CD4-positive, alpha-beta T cell treated with Interleukin-15 for 1 hour (primary cell): ENCODE measurements at places on chromosomes 13 and 19.

DNA sequence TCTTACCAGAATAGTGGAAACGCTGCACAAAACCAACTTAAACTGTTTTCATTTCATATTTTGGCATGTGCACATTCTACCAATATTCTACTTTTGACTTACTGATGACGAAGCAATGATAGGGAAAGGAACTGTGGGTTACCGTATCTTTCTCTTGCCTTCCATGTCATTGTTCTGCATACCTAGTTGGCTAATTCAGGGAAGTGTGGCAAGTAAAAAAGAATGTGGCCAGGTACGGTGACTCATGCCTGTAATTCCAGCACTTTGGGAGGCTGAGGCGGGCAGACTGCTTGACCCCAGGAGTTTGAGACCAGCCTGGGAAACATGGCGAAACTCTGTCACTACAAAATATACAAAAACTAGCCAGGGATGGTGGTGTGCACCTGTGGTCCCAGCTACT is 108.2 kb downstream of the SIPA1L3 start:
- no peak for DNase-seq

DNA sequence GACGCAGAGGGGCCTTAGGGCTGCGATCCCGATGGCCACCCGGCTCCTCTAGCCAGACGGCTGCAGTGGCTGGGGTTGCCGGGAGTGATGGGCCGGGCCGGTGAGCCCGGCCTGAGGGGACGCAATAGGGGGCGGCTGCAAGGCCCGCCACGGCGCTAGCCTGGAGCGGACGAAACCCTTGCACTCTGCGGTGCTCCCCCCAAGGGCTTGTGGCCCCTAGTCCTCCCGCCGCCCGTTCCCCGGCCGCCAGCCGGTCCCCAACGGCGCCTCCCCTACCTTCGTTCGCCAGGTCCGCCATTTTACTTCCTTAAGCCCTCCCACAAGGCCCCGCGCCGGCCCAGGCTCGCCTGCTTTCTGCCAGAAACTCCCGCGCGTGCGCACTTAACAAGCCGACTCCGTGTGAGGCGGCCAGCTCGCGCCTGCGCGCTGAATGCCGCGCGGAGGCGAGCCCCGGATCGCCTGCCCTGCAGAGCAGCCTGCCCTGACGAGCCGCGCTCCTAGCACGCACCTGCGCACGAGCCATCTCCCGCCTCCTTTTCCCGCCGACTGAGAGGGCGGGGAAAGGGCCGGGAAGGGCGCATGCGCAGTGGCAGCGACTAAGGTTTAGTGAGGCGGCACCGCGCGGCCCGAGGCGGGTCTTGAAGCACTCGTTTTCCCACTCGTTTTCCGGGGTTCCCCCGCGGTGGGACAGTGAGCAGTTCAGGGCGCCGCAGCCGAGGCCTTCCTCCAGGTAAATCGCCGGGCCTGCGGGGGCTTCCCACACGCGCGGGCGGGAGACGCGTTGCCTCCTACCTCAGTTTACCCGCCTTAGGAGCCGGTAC is at the start of gene RANBP3:
TSS of gene RANBP3 (minus strand) at position 356 of the 821 bp plus-strand sequence. CDS start at position 298, 58 bp downstream.
- peak; percentile 100 for DNase-seq

DNA sequence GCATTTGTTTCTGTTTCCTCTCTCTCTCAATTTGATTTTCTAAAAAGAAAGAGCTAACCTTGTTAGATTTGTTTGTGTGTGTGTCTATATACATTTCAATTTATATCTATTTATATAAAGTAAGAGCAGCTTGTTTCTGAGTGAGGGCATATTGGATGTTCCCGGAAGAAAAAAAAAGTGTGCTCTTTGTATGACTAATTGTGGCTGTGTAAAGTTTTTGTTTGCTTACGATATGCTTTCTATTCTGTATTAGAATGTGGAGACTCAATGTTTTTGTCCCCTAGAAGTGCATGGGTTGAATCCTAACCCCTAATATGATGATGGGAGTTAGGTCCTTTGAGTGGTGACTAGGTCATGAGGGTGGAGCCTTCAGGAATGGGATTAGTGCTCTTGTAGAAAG is 66.6 kb upstream of the C1QTNF9B start:
- no peak for DNase-seq

- no peak for DNase-seq
These were observed at the start of gene LIM2 for GRCh38 chr19:51387924-51388389. LIM2 (minus strand) TSS chr19:51387974; CDS start chr19:51387443, 531 bp downstream.

GRCh38 chr19:7643031-7643415 is 6.1 kb downstream of the STXBP2 start:
- DNase-seq = no peak

GRCh38 chr19:55258476-55258827 is 365 bp downstream of the PPP6R1 start:
- peak; percentile 48 for DNase-seq

DNA sequence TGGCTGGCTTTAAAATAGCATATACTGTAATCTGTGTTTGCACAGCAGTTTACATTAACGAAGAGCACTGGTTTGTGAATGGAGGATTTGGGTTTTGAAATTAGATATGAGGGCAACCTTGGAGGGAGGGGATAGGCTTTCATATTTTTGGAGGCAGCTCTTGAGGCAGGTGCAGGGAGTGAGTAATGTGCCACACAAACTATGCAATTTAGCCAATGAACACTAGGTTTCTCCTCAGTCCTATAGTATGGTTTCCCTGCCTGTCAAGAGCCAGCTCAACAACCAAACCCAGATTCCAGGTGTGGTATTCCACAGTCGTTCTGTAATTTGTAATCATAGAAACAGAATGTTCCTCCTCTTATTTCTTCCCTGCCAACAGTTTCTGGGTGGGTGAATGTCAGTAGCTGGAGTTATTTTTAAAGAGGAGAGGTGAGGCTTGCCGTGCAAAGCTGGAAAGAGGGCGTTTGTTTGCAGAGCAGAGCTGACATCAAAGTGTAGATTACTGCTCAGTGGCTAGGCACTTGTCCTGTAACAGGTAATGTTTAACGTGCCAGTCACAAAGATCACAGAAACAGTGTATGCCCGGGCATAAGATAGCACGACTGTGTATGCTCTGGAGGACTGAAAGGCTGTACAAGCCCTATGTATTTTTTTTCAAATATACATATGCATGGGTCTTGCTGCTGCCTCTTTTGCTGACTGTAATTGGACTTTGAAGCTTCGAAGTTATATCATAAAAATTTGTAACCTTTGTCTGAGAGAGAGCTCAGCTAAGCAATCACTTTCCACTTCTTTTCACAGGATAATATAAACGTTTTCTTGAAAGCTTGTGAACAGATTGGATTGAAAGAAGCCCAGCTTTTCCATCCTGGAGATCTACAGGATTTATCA is 124.2 kb downstream of the LMO7 start:
- no peak for DNase-seq

DNA sequence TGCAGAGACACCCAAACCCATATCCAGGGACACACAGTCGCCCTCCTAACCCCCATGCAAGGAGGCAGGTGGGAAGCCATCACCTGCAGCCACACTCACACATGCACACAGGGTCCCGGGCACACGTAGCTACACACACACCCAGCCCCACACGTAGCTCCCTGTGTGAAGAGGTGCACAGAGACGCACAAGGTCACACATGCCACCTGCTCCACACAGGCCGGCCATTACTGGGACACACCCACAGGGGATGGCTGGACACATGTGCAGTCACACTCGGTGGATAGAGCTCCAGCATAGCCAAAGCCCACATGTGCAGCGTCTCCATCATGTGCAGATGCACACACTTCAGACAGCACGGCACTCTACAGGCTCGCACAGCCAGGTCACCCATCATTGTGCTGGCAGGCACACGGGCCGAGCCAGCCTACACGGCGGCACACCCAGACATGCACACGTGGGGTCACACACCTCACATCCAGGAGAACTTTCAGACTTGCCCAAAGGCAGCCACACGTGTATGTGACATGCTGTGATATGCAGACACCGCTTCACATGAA is 1.1 kb downstream of the ZNF835 start:
- DNase-seq = no peak

- peak; percentile 64 for DNase-seq
These were observed 18.7 kb downstream of the CD70 start for GRCh38 chr19:6572217-6572616.
